Stimulated activated CD8-positive, alpha-beta memory T cell treated with anti-CD3 and anti-CD28 coated beads, Interleukin-2, amount 100 ng/mL, for 1 hour (primary cell): ENCODE measurements at places on chromosomes 11 and 22.

DNA sequence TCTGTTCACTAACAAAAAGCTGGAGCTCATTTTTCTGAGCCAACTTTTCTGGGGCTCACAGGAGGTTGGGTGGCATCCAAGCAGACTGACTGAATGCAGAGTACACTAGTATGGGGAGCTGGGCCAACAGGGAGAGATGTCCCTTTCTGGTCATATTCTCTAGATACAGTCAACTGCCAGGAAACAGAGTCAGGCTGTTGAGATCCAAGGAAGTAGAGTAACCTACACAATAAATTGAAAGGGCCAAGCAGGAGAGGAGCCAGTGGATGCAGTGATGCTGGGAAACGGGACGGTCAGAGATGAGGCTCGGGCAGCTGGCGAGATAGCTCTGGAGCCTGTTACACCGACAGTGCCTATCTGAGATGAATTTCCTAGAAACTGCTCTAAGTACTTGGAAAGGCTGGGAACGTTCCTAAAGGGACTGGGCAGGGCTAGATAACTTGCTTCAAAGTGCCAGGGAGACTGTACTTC lies 71.1 kb downstream of the LARGE2 start:
- no peak for DNase-seq

- DNase-seq = no peak
Measured at GRCh38 chr11:71507102-71507501, 20.0 kb upstream of the KRTAP5-7 start.

DNA sequence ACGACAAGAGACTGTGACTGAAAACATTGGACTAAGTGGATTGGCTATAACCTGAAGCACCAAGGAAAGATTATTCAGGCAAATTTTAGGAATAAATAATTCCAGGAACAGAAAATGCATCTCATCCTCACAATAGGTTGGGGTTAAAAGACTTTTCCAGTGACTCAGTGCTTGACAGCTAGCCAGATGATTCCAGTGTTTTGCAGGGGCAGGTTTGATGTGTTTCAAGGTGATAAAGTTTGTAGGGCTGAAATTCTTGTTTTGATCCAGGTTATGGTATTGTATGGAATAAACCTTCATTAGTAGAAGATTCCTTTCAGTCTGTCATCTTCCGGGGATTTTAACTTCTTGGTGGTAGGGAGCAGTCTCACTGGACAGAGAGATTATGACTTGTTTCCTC lies 2.3 kb downstream of the EXT2 start:
- no peak for DNase-seq

DNA sequence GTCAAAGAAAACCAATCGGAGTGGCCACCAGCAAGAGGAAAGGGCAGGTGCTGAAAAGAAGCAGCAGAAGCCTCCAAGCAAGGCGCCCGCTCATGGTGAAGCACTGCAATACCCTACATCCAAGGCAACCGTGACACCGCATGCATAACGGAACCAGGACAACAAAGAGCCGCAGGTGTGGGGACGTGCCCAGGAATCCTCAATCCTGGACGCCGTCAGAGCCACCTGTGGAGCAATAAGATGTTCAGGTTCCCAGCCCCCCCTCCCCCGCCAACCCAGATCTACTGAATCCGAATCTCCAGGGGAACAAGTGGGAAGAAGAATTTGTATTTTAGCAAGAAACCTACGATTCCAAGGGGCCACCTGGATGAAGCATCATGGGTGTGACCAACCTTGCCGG lies 70.8 kb downstream of the SHANK2 start:
- no peak for DNase-seq

- no peak for DNase-seq
Measured at GRCh38 chr11:19892876-19893275, 180.2 kb downstream of the NAV2 start.

DNA sequence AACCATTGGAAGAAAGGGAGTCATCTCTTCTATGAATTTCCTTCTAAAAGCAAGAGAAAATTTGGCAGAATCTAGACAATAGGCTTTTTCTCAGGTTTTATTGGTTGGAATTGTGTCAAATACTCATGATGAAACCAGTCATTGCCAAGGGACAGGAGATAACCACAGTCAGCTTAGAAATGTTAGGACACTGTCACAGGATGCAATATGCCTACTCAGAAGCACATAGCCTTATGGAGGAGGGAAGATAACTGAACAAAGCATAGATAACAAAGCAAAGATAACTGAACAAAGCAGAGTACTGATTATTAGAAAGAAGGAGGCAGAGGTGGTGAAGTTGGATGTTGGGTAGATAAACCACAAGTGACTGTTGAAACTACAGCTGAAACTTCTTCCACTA lies 303.5 kb upstream of the PDGFD start:
- no peak for DNase-seq

GRCh38 chr11:35436581-35437250 lies 17.4 kb upstream of the SLC1A2 start:
- no peak for DNase-seq

- DNase-seq = no peak
Measured at GRCh38 chr22:31840585-31840984, 86.8 kb downstream of the DEPDC5 start.

- no peak for DNase-seq
Measured at GRCh38 chr11:62456630-62457029, 37.8 kb downstream of the SCGB1A1 start.

GRCh38 chr22:43164636-43165035 lies 13.3 kb downstream of the TSPO start:
- no peak for DNase-seq

DNA sequence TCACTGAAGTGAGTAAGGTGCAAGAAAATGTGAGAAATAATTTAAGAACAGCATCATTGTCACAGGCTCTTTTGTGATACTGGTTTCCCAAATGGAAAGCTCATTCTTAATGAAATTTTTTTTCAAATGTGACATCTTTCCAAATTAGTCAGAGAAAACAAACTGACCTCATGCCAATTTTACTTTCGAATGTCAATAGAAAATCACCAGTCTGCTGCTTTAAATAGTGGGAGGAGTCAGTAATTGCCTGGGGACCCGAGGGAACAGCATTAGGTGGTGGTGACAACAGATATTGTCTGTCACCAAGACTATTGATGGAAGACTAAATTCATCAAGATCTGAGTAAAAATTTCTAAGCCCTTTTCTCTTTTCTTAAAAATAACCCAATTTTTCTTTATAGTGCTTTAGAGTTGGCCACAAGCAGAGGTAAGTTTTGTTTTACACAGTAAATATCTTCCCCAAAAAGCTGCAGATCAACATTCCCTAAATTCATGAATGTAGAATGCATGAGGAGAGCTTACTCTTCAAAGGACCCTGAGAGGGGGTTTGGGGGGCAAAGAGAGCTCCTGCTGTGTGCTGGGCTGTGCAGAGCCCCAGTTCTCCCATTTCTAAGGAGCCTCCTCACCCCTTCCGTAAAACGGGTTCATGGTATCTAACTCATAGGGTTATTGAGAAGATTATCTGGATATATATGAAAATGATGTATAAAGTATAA lies 95.1 kb downstream of the PIWIL4 start:
- DNase-seq = no peak

- no peak for DNase-seq
Measured at GRCh38 chr11:93192163-93192562, 5.6 kb downstream of the SLC36A4 start.

GRCh38 chr11:29153078-29153477 lies 863.8 kb downstream of the KCNA4 start:
- DNase-seq = no peak

- DNase-seq = no peak
Measured at GRCh38 chr11:69352715-69353319, 58.9 kb downstream of the MYEOV start.

GRCh38 chr11:43962383-43963278 lies 20.2 kb downstream of the C11orf96 start:
- DNase-seq = no peak

DNA sequence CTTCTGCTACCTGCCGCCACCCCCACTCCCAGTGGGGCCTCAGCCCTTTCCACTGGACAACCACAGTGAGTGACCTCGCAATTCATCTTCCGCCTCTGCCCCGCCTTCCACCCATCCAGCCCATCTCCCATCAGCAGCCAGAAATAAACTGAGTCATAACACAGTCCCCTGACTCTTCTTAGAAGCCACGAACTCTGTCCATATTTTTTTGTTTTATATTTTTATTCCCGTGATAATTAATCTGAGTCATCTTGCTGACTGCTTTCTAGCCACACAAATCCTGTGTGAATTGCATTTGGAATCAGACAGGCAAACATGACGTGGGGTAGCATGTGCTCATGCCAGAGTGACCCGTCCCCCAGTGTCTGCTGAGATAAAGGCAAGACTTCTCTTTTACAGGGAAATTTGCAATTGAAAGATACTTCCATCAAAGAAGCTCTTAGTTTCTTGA lies 7.0 kb downstream of the FADD start:
- no peak for DNase-seq

DNA sequence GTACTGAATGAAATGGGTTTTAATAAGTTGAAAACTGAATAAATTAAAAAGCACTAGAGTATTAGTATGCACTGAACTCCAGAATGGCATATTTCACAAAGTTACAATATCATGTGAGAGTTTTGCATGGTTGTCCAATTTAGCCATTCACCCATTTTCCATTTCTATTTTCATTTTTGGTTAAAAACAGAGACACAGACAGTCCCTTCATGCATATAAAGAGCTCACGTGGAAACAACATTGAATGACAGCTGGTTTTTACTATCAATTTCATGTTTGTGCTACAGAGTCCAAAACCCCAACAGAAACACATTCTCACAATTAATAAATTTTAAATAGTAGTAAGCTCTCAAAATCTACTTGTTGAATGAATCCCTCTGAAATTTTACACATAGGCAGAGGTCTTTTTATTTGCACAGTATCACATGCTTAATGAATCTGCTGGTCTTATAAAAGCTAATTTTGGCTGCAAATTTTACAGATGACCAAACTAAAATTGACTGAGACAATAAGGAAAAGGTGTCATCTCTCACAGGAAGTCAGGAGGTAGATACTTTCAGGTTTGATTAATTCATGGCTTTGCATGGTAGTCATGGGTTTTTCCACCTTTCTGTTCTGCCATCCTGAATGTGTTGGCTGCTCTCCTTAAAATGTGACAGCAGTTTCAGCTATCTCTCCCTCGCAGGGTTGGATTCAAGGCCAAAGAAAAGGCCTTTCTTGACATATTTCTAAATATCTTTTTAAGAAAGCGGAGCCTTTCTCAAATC lies 20.6 kb upstream of the DDI1 start:
- DNase-seq = no peak

- DNase-seq = no peak
Measured at GRCh38 chr11:117852309-117852708, 24.1 kb downstream of the FXYD6 start.

GRCh38 chr11:35348898-35349687 lies 70.3 kb downstream of the SLC1A2 start:
- no peak for DNase-seq

DNA sequence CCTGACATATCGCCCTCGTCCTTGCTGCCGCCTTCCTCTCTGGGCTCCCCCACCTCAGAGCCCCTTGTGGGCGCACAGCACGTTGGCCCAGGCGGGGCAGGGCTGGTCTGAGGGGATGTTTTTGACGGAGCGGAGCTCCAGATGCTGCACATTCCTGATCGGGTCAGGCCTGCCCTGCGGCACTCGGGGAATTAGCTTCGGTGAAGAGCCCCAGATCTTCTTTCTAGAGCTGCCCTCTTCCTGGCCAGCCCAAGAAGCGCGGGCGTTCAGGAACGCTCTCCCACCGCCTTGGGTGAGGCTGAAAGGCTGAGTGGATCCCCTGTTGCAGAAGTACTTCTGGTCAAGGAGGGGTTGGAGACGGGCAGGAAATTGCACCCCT lies 12.1 kb downstream of the YPEL4 start:
- no peak for DNase-seq

DNA sequence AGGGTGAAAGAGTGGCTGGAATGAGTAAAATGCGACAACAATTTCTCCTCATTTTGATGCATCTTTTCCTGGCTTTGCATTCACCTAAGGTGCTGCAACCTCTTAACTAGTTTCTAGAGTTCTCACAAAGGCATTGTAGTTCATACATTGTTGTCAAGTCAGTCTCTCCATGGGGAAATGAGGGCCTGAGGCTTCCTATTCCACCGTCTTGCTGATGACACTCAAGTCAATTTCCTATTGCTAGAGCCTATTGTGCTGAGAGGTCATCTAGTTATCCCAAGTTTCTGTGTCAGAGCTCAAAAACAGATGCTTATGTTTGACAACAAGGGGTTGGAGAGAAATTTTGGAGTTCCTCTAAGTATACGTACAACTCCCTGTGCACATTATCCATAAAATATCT lies 11.6 kb upstream of the MS4A6A start:
- no peak for DNase-seq

DNA sequence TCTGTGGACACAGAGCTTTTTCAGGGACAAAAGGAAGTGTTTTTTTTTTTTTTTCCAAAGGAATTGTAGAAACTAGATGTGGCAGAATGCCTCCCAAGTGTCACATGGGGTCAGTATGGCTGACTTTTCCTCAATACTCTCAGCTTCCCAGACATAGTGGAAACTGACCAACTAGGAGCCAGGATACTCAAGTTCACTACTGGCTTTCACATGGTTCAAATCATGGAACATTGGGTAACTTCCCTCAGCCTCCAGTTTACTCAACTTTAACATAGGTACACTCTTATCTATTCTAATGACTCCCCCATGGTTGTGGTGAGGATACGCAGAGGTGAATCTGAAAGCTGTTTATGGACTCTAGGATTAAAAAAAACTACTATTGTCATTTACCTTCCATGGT lies 1.4 kb downstream of the SLC5A1 start:
- no peak for DNase-seq

GRCh38 chr22:28817919-28818859 lies 17.8 kb upstream of the XBP1 start:
- no peak for DNase-seq

- no peak for DNase-seq
Measured at GRCh38 chr22:19663821-19664355, 50.4 kb upstream of the SEPTIN5 start.

GRCh38 chr11:129896062-129896461 lies 684 bp upstream of the NFRKB start:
- no peak for DNase-seq

DNA sequence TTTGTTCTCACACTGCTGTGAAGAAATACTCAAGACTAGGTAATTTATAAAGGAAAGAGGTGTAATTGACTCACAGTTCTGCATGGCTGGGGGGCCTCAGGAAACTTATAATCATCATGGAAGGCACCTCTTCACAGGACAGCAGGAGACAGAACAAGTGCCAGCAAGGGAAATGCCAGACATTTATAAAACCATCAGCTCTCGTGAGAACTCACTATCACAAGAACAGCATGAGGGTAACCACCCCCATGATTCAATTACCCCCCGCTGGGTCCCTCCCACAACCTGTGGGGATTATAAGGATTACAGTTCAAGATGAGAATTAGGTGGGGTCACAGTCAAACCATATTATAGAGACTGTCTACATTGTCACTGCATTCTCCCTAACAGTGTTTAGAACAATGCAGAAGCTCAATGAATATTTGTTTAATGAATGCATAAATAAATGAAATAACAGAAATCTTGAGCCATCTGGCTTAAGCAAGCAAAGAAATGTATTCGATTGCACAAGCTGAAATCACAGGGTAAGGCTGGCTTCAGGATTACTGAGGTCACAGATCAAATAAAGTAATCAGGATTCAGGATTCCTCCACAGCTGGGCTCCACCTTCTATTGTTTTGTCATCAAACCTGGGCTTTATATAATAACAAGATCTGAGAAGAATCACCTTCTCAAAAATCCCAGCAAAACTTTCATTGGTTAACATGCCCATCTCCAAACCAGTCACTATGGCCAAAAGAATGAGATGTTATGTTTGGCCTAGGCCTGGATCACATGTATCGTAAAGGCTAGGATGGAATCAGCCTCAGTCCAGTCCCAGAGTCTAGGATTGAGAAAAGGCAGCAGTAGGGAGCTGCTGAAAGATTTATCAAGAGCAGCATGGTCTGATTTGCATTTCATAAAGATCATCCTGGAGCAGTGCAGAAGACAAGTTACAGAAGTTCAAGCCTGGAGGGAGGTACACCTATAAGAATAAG lies 137.8 kb upstream of the UBASH3B start:
- DNase-seq = no peak
